ENCODE measurements at places on chromosomes 5 and 9.

DNA sequence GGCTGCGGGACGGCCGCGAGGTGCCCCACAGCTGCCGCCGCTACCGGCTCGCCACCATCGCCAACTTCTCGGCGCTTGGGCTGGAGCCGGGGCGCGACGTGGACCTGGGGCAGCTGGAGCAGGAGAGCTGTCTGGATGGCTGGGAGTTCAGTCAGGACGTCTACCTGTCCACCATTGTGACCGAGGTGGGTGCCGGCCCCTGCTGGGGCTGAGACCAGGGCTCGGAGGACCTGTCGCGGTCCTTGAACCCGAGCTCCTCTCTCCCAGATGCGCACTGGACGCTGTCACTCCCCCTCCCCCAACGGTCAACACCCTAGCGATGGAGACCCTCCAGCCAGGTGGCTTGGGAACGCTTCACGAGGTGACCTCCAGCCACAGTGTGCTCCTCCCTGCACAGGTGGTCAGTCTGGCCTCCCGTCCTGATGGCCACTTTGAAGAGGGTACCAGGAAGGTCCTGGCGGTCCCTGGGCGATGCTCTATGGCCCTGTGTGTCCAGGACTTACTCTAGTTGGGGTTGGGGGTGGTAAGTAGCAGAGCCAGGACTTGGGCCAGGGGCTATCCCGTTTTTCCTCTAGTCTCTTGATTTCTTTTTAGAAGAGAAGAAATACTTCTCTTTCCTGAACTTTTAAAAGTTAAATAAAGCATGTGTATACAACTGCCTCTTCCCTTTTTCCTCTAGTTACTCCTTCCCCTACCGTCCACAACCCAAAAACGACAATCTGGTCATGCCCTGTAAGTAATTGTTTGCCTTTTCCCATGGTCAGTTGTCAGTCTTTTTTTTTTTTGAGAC lies 866 bp downstream of the SLC22A5 start:
- no peak for DNase-seq

DNA sequence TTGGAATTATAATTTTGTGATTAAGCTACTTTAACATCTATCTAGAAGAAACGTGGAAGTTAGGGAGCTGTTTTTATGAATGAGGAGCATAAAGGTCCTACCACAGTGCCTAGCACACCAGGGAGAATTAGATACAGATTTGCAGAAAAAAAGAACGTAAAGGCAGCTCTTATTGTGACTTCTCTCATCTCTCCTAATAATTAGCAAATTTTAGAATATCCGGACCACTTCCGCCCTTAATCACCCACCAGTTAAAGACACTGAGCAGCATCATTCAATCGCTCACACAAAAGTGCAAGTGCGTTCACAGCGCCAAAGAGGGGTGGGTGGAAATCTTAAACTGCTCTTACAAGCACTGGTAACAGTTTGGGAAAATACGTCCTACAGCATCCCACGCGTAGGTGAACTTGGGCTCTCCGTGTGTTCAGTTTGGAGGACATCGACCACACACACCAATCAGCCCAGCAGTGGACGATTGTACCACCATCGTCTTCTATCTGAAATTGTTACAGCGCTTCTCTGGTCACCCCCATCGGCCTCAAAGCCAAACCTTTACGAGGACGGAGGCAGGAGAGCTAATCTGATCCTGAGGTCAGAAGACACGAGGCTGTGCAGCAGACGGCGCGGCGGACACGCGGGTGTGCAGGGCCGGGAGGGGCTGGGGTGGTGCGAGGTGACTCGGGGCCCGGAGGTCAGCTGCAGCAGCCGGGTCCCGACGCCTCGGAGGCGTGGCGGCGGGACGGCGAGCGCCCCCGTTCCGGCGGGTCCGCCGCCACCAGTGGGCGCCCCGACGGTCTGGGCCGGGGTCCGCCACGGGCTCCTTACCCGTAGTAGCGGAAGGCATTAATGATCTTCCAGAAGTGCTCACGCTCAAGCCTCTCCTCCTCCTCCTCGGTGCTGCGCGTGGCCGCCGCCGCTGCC lies 646 bp downstream of the CARNMT1 start:
- DNase-seq: peak; percentile 75

- DNase-seq: no peak
Measured at GRCh38 chr5:2817031-2817603, 65.6 kb upstream of the IRX2 start.

DNA sequence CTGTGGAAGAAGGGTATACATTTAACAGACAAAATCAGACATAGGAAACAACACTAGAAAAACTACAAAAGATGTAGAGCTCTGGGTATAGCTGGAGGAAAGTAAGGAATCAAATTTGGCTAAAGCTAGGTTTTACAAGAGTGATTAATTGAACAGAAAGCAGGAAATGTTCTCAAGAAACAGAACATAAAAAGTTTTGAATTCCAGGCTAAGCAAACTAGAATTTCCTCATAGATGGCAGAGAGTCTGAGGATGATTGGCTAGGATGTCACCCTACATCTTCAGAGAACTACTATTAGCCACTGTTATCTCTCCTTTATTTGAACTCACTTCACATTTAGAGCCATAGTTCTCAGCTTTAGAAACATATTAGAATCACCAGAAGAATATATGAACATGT lies 502.1 kb upstream of the PAPPA start:
- no peak for DNase-seq

All from left forelimb (tissue), 1 donor.